ENCODE measurements at places on chromosomes 4 and X.

- DNase-seq = no peak
These were observed 35.5 kb upstream of the SLC4A4 start for GRCh38 chr4:71303287-71303686.

- no peak for DNase-seq
These were observed 22.9 kb downstream of the OTOP1 start for GRCh38 chr4:4203688-4204400.

- peak; percentile 13 for DNase-seq
These were observed 34.6 kb upstream of the TMPRSS11D start for GRCh38 chr4:67918428-67918827.

DNA sequence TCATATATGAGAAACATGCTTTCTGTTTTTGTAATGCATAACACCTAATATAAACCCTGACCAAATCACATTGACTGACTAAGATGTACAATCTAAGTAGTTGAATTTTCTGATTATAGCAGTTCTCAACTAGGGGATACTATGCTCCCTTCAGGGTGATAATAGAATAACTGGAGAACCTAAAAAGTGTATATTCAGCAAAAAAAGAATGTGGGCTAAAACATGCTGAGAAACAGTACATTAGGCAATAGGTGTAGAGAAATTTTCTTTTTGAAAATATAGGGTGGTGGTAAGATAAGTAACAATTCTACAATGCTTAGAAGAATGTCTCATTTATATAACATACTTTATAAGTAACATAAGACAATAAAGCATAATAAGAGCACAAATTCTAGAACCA is 239.6 kb downstream of the SPOCK3 start:
- no peak for DNase-seq

DNA sequence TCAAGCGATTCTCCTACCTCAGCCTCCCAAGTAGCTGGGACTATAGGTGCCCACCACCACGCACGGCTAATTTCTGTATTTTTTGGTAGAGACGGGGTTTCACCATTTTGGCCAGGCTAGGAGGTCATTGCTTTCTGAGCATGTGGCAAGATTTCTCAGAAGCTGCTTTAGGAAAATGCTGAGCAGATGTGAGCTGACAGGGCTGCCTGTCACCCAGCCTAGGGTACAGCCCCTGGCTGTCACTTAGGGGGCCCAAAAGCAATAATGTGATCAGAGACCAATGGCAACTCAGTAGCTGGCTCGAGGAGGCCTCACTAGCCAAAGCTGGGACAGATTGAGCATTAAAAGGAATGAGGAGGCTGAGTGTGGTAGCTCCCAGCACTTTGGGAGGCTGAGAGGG is 64.8 kb downstream of the TNIP2 start:
- DNase-seq = no peak

DNA sequence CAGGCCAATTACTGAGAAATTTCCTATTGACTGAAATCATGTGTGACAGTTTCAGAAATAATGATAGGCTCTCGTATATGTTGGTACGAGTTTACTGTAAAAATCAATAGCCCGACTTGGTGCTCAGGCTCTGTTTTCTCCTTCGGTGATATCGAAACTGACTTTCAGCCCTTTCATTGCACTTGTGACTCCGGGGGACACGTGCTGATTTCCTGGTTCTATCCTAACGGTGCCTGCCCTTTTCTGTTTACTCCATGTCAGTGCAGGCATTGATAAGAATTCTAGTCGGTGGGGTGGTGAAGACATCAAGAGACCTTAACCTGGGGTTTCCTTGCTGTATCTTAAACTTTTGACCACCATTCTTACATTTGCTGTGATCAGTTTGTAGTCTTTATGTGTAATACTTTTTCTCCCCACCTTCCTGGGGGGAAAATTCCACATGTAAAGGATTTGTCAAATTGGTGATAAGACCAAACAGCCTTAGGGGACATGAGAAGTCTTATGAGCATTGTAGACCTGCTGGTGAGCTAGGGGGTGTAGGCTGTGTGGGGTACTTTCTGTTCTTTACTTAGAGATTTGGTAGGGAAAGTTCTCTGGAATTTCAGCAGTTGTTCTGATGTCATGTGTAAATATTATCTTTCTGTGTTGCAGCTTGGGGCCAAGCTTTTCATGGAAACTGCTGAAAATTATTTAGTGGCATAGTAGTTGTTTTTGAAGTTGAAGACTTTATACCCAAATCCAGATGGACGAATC is 52.7 kb downstream of the TMEM131L start:
- no peak for DNase-seq

GRCh38 chrX:111917591-111917990 is 41.6 kb downstream of the TRPC5OS start:
- DNase-seq = no peak

DNA sequence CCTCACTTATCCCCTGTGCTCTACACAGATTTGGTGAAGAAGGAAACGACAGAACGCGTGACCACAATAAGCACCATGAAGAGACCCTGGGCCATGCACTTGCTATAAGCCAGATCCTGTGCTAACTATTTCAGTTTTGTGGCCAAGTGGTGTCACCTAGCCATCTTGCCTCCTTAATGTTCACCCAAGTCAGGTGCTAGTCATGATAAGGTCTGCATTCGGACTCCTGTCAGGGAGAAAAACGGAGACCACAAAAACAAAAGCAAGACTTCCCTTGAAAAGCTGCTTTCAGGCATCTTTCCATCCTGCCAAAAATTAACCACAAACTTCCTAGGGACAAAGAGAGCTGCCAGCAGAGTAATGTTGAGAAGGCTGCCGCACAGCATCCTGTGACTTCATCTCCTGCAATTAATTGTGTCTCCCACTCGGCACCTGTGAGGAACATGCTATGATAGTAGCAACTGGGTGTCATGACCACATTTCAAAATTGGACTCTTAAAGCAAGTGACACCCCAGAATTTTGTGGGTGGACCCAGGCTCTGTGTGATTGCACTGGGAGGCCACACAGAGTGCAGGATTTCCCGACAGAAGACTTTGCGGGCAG is 8.8 kb upstream of the IDS start:
- peak; percentile 54 for DNase-seq

DNA sequence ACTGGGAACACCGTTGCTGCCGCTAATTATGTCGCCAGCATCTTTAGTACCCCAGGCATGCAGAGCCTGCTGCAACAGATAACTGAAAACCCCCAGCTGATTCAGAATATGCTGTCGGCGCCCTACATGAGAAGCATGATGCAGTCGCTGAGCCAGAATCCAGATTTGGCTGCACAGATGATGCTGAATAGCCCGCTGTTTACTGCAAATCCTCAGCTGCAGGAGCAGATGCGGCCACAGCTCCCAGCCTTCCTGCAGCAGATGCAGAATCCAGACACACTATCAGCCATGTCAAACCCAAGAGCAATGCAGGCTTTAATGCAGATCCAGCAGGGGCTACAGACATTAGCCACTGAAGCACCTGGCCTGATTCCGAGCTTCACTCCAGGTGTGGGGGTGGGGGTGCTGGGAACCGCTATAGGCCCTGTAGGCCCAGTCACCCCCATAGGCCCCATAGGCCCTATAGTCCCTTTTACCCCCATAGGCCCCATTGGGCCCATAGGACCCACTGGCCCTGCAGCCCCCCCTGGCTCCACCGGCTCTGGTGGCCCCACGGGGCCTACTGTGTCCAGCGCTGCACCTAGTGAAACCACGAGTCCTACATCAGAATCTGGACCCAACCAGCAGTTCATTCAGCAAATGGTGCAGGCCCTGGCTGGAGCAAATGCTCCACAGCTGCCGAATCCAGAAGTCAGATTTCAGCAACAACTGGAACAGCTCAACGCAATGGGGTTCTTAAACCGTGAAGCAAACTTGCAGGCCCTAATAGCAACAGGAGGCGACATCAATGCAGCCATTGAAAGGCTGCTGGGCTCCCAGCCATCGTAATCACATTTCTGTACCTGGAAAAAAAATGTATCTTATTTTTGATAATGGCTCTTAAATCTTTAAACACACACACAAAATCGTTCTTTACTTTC is 1.8 kb downstream of the UBQLN2 start:
- DNase-seq = peak; percentile 15

GRCh38 chr4:102759831-102760644 is 730 bp downstream of the MANBA start:
- DNase-seq = peak; percentile 87

GRCh38 chr4:147396105-147396504 is 84.8 kb upstream of the EDNRA start:
- DNase-seq = no peak

- no peak for DNase-seq
These were observed 6.7 kb upstream of the FAM241A start for GRCh38 chr4:112138538-112138937.

DNA sequence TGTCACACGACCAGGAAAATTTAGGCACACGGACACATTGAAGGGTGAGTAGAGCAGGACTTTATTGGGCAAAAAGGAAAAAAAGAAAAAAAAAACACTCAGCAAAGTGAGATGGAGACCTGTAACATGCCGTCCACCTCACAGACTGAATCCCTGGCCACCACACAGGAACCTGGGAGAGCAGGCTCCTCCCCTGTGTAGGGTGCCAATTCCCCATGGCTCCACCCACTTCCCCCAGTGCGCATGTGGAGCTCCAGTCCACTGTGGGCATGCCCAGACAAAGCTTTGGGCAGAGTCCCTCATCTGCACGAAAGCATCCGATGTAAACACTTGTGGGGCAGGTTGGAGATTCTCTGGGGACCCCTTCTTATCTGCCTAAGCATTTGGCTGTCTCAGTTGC is 23.6 kb upstream of the CBR4 start:
- DNase-seq = peak; percentile 17

DNA sequence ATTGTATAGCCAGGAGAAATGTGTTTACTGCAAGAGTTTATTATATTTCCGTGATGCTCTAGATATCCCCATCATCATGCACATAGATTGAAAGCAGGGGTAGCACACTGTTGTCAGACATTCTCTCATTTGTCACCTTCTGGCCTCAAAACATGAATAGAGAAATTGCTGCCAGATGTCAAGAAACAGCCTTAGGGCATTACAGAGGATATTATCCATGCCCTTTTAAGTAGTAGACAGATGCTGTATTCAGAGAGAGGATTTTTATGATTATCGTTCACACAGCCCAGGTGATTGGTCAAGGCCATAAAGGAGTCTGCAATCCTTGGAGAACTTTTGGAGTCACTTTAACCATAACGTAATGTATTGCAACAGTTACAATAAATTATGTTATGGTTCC is 1961.5 kb upstream of the TENM3 start:
- no peak for DNase-seq

GRCh38 chrX:15496824-15497223 is 3.7 kb upstream of the PIR start:
- DNase-seq = peak; percentile 57

DNA sequence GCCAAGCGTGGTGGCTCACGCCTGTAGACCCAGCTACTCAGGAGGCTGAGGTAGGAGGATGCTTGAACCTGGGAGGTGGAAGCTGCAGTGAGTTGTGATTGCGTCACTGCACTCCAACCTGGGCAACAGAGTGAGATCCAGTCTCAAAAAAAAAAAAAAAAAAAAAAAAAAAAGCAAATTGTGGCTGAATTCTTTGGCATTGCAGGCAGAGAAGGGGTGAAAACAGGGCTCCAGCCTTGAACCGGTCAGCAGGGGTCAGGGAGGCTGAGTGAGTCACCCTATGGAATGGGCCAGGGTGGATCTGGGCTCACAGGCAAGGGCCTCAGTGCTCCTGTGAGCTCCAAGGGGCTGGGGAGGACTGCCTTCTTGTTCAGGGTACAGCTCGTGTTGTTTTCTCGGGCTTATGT is 13.2 kb upstream of the FAM3A start:
- DNase-seq = no peak

DNA sequence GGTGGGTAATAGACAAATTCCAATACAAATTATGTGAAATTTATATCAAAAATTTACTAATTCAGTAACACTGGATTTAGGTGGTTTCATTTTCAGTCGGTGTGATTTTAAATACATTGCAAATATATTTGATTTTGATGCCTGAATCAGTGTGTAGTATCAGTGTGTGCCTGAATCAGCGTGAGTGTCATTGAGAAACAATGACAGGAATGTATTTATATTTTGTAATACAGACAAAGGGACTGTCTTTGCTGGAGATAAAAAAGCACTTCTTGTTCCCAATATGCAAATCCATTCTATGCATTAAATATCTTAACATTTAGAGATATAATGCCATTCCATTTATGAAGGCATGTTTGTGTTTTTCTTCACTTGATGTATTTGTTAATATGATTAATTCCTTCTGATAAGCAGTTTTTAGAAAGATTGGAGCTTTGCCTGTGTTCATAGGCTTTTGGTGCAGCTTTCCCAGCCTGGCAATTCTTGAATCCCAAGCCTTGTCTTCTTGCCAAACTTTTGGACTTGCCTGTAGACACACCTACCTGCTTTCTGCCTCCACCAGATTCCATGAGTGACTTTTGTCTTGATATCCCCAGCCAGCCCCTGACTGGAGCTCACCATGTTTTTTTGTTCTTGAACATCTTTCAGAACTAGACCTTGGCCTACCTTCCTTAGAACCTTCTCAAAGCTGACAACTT is 243.8 kb downstream of the ADGRL3 start:
- no peak for DNase-seq

DNA sequence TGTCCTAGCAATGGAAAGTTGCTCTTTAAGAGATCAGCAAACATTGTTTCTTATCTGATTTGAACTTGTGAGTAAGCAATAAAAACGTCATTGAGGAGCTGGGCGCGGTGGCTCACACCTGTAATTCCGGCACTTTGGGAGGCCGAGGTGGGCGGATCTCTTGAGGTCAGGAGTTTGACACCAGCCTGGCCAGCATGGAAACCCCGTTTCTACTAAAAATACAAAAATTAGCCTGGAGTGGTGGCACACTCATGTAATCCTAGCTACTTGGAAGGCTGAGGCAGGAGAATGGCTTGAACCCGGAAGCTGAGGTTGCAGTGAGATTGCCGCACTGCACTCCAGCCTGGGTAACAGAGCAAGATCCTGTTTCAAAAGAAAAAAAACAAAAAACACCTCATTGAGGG is 11.2 kb upstream of the PLAC8 start:
- peak; percentile 42 for DNase-seq

GRCh38 chr4:157270108-157270507 is 49.6 kb downstream of the GRIA2 start:
- DNase-seq = no peak

DNA sequence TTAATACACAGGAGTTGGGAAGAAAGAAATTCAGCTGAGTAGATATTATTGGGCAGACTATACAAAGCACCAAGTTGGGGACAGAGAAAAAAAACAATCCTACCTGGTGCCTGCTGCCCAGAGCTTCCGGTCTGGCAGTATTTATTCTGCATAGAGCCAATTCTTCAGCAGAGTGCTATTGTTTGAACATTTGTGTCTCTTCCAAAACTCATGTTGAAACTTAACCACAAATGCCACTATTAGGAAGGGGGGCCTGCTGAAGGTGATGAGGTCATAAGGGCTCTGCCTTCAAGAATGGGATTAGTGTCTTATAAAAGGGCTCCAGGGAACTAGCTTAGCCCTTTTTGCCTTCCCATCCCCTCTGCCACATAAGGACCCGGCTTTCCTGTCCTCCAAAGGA is 136.2 kb downstream of the EVC2 start:
- no peak for DNase-seq

Measured in hematopoietic multipotent progenitor cell treated with erythropoietin and hydrocortisone succinate and interleukin-3 and kit ligand, for 6 days (in vitro differentiated cells).